ENCODE measurements at places on chromosomes 13 and 19.

GRCh38 chr13:88802886-88803285 is 1131.7 kb downstream of the SLITRK5 start:
- DNase-seq: no peak

DNA sequence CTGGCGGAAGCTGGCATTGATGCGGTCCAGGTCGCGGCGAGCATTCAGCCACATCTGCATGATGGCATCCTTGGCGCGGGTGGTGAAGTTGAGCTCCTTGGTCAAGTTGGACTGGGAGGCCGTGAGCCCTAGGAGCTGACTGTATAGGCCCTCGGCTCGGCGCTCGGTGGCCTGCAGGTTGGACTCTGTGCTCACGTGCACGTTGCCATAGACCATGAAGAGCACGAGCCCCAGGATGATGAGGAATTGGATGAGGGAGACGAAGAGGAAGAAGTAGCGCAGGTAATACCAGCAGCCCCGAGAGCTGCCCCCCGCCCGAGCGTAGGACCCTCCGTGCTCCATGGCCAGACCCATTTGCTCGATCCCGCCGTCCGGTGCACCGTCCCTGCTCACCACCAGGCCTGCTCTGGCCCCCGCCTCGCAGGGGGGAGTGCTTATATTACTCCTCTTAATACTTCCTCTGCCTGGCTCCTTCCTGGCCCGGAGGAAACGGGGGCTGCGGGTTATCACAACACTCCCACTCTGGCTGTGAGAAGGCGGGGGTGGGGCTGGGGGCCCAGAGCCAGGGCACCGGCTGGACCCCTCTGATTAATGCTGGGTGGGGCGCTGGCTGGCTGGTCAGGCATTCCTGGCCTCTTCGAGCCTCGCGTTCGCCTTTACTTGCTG is at the start of gene PLVAP:
Gene PLVAP (minus strand): TSS at position 408 of the 666 bp plus-strand sequence. CDS start 54 bp downstream, at position 354.
- no peak for DNase-seq

- no peak for DNase-seq
These were observed 9.0 kb upstream of the TNFRSF19 start for GRCh38 chr13:23561261-23561660.

- DNase-seq: no peak
These were observed at the start of gene MYPOP for GRCh38 chr19:45901912-45902650. Gene MYPOP (minus strand): TSS chr19:45902613. CDS start chr19:45901773, 840 bp downstream.

- DNase-seq: no peak
These were observed 3.7 kb upstream of the BAX start for GRCh38 chr19:48950830-48951519.

GRCh38 chr13:109275852-109276251 is 510.5 kb downstream of the IRS2 start:
- no peak for DNase-seq

DNA sequence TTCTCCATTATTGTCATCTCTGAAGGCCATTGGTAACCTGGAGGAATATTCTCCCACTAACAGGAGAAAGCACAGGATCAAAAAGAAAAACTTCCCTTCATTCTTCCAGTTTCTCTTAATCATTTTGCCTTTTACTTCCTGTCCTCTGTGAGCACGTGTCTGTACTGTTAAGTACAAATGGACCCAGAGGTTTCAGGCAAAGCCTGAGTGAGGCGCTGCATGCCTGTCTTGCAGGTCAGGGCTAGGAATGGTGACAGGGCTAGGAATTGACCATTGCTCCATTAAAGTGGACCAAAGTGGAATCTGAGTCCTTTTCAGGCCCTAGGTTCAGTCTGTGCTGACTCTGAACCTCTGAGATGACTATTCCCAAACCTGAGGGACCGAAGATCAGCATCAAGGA is 326.7 kb downstream of the SHISA2 start:
- no peak for DNase-seq

DNA sequence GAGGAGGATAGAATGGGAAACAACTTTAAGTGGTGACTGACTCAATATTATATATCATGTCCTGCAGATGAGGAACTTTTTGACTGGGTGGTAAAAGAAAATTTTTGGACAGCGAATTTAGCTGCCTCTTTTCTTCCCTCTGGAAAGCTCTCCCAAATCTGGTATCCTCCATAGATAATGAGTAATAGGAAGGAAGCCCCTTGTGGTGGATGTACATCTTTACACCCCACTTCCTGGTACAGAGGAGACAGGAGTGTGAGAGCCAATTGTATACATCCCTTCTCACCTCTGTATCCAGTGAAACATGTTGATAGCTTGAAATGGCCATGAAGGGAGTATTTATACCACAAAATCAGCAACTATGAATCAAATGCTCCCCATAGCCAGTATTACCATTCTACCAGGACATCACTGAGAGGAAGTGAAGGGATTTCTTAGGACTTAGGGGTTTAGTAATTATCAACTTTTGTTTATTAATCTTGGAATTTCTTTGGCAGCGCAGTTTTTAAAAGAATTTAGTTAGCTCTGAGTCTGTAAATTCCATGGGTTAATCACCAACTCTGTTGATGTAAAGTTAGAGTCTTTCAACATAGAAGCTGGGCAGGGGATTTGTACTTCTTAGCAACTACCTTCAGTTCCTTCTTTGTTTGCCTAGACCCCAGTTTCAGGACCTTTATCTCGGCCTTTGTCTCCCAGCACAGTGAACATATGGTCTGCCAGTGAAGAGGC is 17.0 kb upstream of the TDRD3 start:
- DNase-seq: no peak

DNA sequence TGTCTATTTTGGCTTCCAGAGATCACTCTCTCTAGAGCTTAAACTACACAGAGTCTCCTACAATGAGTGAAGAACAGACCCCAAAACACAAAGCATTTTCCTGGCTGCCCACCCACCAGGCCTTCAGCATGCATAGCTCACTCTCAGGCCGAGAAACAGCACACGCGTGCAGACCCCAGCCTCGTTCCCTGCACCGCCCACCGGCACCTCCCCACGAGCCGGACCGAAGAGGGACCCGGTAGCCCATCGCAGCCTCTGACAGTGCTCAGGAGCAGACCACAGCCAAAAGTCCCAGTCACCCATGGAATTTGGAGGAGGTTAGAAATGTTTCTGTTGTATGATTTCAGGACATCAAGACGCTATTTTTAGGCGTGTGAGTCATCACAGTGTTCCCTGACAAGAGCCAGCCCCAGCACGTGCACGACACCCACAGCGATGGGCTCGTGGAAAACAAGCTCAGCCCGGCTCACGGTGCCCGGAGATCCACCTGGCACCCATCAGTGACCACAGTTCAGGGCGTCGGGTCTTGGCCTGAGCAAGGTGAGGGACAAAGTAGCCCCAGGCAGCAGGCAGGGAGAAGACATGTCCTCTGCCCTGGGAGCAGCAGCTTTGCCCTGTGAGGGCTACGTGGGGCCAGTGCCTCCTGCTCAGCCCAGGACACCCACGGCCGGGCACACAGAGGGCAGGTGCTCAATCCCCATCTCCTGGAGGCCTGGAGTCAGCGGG is 50.1 kb upstream of the SPACA7 start:
- no peak for DNase-seq

- DNase-seq: no peak
These were observed 39.2 kb downstream of the MYH14 start for GRCh38 chr19:50242581-50242980.

DNA sequence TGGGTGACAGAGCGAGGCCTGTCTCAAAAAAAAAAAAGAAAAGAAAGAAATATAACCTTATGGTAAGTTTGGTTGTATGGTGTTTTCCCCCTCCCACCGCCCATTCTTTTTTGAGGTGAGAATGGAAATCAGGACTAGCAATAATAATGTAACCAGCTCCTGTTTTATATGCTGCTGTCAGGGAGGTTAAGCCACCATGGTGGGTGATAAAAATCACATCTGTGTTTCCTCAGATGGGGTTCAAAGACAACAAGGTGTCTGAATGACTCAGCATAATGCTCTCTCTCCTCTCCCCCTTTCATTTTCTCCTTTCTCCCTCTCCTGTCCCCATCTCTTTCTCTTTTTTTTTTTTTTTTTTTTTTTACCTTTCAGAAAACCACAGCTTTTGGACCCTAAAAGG is 28.3 kb upstream of the GARRE1 start:
- no peak for DNase-seq

Data from CD8-positive, alpha-beta memory T cell (primary cell).